ENCODE measurements at places on chromosomes 12 and 14. TPM values are rescaled to one million over a fixed set of nuclear protein-coding genes. Genes with fewer than 3 reads are reported as not detected.

Gene KRT72
- total RNA-seq, result not detected

Gene PLCZ1
- total RNA-seq, result not detected

Gene TOMM20L
- not detected for total RNA-seq

Gene DIO3
- 1.3 TPM for total RNA-seq

Gene SMOC1
- total RNA-seq, result 32.6 TPM

DNA sequence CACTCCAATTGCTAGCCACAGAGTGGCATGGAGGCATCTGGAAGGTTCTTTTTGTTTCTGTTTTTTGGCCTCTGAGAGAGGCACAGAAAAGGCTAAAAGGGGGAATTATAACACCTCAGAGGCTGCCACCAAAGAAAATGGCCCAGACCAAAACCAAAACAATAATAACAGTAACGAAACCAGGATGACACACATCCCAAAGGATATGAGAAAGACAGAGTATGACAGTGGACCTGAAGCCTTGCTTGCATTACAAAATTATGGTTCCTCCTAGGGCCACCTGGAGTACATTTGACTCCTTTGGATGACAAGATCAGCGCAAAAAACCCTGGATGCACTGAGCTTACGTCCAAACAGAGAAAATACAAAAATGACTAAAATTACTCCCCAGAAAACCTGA is 152.7 kb downstream of the AEBP2 start:
- DNase-seq, result no peak
- no peaks in the 10 kb centered on the region for H3K27me3 ChIP-seq
- no peak overlapping the region for H3K27ac ChIP-seq

DNA sequence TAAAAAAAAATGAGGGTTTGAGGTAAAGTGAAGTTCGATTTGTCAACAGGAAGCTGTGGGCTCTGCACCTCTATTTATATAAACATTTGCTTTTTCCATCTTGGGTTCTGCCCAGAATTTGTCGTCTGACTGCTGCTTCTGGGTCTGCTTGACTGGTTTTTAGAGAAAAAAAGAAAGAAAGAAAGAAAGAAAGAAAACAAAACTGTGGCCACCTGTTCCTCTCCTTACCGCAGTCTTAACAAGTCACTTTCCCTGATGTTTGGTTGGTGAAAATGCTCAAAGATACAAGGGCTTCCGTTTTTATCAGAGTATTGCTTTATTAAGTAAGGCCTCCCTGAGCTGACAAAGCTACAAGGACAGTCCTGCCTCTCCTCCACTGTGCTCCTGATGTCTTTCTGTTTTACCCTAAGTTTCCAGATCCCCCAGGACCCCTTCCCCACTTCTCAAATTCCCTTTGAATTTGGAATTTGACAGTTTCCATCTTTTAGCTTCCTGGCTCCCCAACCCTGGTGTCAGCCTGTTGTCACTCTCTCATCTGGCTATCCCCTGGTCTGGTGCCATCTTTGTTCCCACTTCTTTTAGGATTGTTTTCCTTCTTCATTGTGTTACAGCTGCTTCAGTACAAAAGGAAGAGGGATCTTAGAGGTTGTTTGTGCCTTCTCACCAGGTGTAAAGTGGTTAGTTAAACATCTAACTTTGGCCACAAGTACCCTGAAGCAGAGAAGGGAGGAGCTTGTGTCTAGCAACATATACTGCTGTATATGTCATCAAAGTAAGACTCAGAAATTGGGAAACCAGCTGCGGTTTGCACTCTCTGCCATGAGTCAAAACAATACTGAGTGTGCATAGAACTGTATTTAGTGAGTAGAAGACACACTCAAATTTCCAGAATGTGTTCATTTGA is 18.0 kb downstream of the MFAP5 start:
- no peak for DNase-seq
- no peak overlapping the region for H3K4me3 ChIP-seq
- no peaks in the 10 kb centered on the region for H3K36me3 ChIP-seq
- H3K4me1 ChIP-seq, result no peaks in the 10 kb centered on the region

DNA sequence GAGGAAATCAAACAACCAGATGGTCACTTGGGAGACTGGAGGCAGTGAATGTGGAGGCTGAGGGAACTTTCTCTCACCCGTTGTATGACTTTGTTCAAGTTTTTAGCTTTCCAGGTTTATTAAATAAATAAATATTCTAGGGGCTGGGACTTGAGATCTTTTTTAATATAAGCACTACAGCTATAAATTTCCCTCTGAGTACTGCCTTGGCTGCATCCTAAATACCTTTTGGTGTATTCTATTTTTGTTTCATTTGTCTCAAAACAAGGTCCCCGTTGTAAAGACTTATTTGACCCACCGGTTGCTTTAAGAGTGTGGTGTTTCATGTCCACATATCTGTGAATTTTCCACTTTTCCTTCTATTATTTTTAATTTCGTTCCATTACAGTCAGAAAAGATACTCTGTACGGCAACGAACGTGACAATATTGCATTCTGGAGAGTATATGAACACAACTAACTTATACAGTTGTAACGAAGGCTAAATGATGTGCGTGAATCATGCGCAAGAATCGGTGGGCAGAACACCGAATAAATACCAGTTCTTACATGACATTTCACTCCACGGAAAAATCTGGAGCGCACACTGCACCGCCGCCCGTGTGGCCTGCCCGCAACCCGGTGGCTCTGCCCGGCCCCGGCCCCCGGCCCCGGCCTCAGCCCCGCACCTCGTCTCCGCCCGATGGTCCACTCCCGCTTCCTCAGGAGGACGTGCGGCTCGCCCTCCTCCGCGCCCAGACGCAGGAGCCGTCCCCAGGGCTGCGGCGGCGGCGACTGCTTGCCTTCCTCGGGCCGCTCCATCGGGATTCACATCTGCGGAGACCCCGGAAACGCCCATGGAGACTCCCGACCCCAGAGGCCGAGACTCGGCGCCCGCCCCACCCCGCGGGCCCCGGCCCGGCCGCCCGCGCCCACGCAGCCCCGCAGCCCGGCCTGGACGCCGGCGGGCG is 602 bp downstream of the CHFR start:
- H3K4me3 ChIP-seq, result peak overlapping the region; percentile 70
- DNase-seq, result no peak
- H3K27ac ChIP-seq, result peak overlapping the region; percentile 95
- H3K4me1 ChIP-seq, result no peaks in the 10 kb centered on the region

DNA sequence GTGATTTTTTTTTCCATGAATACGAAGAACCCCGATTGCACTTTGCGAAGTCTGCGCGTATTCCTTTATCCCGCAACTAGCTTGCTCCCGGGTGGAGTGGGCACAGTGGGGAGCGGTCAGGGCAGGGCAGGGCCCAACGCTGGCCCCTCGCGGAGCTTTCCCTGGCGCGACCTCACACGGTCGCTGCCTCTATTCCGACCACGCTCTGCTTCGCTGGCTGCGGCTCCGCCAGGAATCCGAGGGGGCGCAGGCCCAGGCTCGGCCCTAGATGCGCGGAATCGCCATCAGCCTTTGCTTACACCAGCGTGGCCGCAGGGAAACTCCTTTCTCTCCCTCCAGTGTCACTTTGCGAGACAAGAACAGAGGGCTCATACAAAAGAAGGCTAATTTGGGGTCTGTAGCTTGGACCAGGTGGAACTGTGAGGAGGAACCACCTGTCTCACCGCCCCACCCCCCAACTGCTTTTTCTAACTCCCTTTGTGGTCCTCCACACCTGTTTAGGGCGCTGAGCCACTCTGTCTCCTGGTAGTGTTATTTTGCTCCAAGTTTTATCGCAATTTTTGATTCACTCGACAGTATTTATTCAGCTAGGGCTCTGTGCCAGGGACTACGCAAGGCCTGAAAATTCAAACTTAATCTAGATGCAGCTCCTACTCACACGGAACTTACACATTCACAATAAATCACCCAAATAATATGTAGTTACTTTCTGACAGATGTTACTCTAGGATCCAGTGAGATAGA is 3.1 kb upstream of the NKX2-1 start:
- H3K27ac ChIP-seq, result no peak overlapping the region
- H3K36me3 ChIP-seq, result no peaks in the 10 kb centered on the region
- peaks cover 100% of the 10 kb centered on the region for H3K27me3 ChIP-seq
- H3K4me1 ChIP-seq, result no peaks in the 10 kb centered on the region

DNA sequence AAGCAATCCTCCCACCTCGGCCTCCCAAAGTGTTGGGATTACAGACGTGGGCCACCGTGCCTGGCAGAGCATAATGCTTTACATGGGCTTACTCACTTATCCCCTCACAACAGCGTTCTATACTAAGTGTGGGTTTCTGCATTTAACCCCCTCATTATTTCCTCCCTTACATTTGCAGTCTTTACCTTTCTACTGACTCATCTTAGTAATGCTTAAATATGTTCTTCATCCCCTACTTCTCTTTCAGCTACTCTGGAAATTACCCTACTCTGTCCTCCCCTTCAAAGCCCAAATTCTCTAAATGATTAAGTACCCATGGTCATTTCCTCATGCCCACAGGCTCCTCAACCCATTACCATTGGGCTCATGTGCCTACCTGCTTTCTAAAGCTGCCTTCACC is 40.7 kb downstream of the NKX2-1 start:
- no peak overlapping the region for H3K4me3 ChIP-seq
- H3K36me3 ChIP-seq, result no peaks in the 10 kb centered on the region
- H3K4me1 ChIP-seq, result no peaks in the 10 kb centered on the region

- no peak overlapping the region for H3K27ac ChIP-seq
- no peaks in the 10 kb centered on the region for H3K4me1 ChIP-seq
- no peaks in the 10 kb centered on the region for H3K36me3 ChIP-seq
Measured at GRCh38 chr12:110600254-110600653, 13.7 kb upstream of the TCTN1 start.

DNA sequence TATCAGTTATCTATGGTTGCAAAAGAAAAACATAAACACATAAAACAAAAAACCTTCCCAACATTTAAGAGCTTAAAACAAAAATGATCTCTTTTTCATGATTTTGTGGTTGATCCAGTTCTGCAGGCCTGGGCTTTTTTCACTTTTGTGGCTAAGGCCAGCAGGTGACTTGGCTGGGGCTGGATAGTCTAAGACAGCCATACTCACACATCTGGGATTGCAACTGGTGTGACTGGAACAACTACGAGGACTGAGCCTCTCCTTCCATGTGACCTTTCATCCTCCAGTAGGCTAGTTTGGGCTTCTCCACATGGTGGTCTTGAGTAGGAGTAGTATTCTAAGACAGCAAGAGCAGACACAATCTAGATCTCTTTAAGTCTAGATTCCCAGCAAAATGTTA is 7.2 kb upstream of the PKP2 start:
- peaks cover 4% of the 10 kb centered on the region for H3K4me1 ChIP-seq
- no peaks in the 10 kb centered on the region for H3K27me3 ChIP-seq
- DNase-seq, result no peak
- H3K4me3 ChIP-seq, result no peak overlapping the region
- H3K36me3 ChIP-seq, result no peaks in the 10 kb centered on the region
- no peak overlapping the region for H3K27ac ChIP-seq

GRCh38 chr12:129101816-129102215 is 248.5 kb downstream of the GLT1D1 start:
- H3K27ac ChIP-seq, result no peak overlapping the region
- H3K4me1 ChIP-seq, result no peaks in the 10 kb centered on the region
- H3K27me3 ChIP-seq, result no peaks in the 10 kb centered on the region
- no peak overlapping the region for H3K4me3 ChIP-seq
- H3K36me3 ChIP-seq, result no peaks in the 10 kb centered on the region

GRCh38 chr14:85535991-85536832 is 6.3 kb downstream of the FLRT2 start:
- H3K36me3 ChIP-seq, result no peaks in the 10 kb centered on the region
- peak overlapping the region; percentile 7 for H3K4me3 ChIP-seq
- no peak for DNase-seq
- H3K27ac ChIP-seq, result no peak overlapping the region
- no peaks in the 10 kb centered on the region for H3K27me3 ChIP-seq
- H3K4me1 ChIP-seq, result no peaks in the 10 kb centered on the region

- no peaks in the 10 kb centered on the region for H3K27me3 ChIP-seq
- no peak overlapping the region for H3K27ac ChIP-seq
- DNase-seq, result no peak
- H3K36me3 ChIP-seq, result peaks cover 1% of the 10 kb centered on the region
Measured at GRCh38 chr12:8048906-8049305, 16.4 kb downstream of the FOXJ2 start.
